ENCODE measurements at places on chromosomes 1 and 21.

DNA sequence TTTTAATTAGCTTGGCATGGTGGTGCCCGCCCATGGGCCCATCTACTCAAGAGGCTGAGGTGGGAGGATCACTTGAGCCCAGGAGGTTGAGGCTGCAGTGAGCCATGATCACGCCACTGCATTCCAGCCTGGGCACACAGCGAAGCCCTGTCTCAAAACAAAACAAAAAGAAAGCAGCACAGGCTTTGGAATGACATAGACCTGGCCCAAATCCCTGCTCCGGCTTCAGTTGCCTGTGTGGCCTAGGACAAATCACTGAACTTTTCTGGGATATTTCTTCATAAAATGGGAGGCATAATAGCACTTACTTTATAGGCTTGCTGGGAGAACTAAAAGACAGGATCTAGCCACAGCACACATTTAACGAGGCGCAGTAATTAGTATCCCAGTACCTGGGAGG lies 2.4 kb downstream of the PEAR1 start:
- no peak for DNase-seq

- no peak for DNase-seq
Observed at GRCh38 chr21:28089599-28090441, 902.9 kb downstream of the LTN1 start.

GRCh38 chr1:8653878-8654277 lies 163.6 kb downstream of the RERE start:
- no peak for DNase-seq

DNA sequence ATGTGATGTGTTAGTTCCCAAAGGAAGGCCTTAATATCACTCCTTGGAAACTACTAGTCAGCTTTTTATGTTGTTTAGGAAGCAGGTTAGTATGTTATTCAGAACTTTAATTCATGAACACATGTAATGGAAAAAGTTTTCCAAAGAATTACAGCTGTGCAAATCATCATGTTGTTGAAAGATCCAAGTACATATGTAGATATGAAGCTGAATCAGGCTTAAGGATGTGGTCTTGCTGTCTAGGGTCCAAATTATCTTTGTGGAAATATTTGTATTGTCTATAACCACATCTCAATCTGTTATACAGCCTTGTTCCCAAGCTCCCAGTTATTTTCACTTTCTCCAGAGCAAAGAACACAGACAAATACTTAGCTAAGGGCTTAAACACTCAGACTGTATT lies 231.6 kb downstream of the TPR start:
- DNase-seq, result no peak

DNA sequence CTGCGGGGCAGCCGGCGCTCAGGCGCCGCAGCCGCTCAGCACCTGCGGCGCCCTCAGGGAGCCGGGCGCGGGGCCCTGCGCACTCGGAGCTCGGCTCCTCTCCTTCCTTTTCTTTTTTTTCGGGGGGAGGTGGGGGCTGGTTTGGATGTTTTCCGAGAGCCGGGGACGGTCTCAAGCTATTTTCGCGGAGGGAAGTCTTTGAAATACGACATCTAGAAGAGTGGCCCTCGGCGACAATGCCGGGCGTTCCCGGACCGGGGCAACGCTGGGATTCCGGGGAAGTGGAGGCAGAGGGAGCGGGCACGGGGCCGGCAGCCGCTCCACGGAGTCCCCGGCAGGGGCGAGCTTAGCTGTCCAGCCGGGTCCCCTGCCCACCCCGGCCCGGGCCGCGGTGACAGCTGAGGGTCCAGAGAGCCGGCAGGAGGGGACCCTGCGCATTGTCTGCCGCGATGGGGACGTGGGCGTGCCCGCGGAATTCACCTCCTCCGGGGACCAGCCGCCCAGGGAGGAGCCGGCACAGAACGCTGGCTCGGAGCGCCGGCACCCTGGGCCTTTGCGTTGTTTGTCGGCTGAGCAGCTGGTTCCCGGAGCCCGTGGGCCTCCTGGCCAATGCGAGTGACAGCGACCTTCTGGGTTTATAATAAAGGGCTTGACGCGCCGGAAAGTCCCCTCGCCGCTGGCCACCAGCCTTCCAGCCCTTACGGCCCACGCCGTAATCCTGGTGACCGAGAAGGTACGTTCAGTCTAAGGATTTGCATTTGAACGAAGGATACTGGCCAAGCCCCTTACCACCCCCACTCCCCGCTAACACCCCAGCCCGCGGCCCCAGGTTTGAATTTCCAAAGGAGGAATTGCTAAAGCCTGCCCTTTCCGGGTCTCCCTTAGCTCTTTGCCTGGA lies 582 bp downstream of the SLC37A1 start:
- DNase-seq, result peak; percentile 63

DNA sequence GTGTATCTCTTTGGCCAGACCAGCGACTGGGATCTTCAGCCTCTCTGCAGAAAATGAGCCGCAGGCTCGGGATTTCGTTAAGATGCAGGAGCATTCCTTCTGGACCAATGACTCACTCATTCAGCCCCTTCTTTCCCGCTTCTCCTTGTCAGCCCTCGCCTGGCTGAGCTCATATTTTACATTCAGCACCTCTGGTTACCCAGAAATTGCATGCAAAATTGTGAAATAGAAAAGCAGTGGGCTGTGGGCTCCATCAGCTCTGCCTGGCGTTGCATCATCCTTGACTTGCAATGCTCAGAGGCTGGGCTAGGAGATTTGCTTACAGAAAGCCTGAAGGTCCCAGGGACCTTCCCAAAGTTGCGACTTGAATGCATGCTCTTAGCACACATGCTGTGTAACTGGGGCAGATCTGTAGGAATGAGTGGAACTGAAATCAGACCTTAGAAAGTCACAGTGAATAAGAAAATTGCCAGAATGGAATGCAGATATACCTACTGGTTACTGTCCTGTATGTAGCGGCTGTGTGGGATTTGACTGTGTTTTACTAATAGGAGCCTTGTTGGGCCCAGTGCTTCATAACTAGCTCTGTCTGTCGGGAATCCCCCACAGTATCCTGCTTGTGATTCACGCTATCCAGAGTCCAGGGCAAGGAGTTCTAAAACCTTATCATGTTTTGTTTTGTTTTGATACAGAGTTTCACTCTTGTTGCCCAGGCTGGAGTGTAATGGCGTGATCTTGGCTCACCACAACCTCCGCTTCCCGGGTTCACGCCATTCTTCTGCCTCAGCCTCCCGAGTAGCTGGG lies 444.8 kb downstream of the KIF26B start:
- DNase-seq, result no peak

DNA sequence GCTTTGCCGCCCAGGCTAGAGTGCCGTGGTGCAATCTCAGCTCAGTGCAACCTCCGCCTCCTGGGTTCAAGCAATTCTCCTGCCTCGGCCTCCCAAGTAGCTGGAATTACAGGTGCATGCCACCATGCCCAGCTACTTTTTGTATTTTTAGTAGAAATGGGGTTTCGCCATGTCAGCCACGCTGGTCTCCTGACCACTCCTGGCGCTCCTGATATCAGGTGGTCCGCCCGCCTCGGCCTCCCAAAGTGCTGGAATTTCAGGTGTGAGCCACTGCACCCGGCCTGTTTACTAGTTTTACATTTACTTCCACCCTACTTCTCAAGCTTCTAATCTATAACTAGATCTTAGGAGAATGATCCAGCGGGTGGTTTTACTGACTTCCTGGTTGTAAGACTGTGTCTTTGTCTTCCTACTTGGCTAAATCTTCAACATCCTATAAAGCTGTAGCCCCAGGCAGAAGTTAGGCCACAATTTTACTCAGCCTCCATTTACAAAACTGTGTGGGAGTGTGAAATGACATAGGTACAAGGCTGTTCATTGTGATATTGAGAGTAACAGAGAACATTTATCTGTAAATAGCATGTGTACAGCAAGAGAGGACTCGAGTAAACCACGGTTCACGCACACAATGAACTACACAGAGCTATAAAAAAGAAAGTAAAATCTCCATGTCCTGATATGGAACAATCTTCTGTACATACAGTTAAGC lies 9.6 kb upstream of the POU2F1 start:
- DNase-seq, result no peak

DNA sequence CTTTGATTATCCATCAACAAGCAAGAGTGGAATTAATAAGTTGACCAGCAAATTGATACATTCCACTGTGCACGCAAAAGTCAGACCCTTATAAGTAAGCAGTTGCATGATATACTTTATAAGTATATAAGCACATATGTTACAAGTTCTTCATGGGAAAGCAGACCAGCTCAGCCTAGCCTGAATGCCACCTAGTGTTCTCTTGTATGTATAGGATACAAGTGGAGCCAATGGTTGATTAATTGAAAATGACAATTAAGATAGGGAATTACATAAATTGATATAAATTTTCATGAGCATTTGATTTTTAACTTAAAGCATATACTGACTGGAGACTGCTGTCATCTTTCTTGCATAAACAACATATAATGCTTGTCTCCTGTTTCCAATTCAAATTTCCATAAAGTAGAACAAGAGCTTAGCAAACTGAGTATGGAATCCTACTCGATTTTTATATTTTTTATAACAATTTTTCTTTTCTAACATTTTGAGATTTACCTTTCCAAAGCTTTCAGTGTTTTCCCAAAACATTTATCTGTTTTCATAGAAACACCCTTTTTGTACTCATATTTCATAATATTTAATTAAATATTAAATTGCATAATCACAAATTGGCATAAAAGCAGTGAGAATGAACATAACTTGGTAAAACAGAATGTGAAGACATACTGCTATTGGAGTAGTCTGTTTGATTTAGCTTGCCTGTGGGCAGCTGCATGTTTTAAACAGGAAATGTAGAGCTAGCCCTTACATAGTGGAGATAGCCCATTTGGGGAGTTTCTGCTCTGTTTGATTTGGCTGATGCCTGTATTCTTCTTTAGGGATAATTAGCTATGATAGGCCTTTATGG lies 62.8 kb downstream of the MAGI3 start:
- DNase-seq, result peak; percentile 38

GRCh38 chr1:64692911-64693310 lies 52.0 kb upstream of the RAVER2 start:
- DNase-seq, result no peak

GRCh38 chr1:173852105-173852504 lies 15.7 kb downstream of the GAS5 start:
- DNase-seq, result no peak

DNA sequence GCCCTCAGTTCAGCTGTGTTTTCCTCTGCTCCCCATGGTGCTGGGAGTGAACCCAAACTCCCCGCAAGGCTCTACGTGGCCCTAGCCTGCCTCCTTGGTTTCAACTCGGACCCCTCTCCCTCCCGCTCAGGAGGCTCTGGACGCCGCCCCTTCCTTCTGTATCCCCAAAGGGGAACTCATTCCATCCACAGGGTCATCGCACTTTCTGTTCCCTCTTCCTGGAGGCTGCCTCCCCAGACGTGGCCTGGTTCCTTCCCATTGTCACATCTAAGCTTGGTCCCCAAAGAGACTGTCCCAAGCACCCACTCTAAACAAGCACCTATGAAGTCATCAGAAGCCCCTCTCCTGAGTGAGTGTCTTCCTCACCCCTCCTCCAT lies 10.9 kb downstream of the KCNAB2 start:
- DNase-seq, result no peak

GRCh38 chr1:17232759-17233661 lies 15.9 kb upstream of the PADI3 start:
- no peak for DNase-seq

- no peak for DNase-seq
Observed at GRCh38 chr1:77412069-77412819, 130.4 kb downstream of the AK5 start.

DNA sequence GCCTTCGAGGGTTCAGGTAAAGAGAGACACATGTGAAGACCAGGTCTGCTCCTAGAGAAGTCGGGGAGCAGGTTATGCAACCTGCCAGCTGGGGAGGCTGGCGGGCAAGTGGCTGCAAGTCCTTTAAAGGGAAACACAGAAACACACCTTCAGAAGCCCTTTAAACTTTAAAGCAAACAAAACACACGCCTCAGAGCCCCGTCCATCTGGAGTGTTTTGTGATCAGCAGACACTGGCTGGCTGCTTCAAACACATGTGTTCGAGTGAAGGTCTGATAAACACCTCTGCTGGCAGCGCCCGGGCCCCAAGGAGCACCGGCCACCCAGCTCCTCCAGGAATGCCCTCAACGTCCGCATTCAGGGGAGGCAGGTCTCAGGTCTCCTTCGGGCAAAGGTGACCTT lies 15.2 kb downstream of the RIPK4 start:
- DNase-seq, result no peak

GRCh38 chr1:106748606-106749005 lies 307.9 kb upstream of the PRMT6 start:
- DNase-seq, result no peak

DNA sequence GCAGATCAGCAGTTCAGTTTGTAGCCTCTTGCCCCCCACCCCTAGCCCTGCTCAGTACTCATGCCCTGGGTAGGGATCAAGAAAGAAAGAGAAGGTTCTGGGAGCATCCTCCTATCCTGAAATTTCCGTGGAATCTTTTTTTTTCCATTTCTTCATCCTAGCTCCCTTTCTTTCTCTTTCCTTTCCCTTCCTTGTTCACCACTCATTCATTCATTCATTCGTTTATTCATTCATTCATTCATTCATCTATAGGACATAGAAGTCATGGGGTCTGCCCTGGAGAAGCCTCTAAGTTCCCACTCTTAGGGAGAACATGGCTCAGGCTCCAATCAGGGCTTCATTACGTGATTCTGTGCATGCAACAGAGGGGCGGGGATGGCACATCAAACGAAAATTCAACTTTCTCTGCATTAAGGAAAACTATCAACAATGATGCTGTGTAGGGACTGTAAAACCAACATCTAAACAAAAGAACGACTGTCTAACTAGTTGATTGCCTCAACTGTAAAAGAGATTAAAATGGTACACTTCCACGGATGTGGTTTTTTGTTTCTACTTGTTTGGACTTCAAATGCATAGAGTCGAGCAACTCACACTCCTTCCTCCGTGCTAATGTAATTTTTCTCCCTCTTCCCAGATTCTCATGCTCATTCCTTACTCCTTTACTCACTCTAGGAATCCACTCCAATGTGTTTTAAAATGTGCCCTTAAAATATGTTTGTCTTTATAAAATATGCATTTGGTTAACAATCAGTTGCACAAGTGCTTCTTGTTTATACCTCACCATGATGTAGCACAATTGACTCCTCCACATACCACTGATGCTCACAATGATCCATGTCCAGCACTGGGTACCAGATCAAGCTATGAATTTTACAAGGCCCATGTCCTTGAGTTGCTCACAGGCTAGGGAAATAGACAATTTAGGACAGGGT lies 101.2 kb upstream of the SLC2A1 start:
- DNase-seq, result no peak

DNA sequence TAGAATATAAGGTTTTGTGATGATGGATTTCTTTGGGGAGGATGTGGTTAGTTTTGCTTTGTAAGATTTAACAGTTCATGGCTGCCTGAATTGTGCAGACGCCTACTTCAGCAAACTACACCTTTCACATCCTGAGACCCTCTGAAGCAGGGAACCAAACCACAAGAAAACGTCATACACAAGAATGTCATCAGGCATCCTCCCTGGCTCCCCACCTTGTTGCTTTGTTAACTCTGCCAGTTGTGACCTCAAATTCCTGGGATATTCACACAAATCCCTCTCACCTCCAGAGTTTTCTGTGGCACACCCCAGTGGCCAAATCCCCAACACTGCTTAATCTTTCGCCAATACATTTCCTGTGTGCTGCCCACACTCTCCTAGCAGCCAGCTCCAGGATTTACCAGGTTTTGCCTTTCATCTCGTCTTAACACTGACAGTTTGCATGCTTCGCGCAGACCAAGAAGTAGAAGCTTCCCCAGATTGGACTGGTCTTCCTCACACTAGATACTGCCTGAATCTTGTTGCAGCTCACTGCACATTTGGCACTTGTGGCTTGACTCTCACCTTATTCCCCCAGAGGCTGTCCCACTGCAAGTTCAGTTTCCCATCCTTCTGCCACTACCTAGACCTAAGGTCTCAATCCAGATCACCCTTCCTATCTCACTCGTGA lies 51.1 kb upstream of the CTTNBP2NL start:
- DNase-seq, result peak; percentile 27

- no peak for DNase-seq
Observed at GRCh38 chr21:45868488-45868887, 113.1 kb upstream of the COL6A1 start.

GRCh38 chr1:1282998-1283397 lies 2.8 kb downstream of the SCNN1D start:
- no peak for DNase-seq

Data from CD4-positive, alpha-beta T cell treated with Interleukin-17A for 1 hour (primary cell).